CD14-positive monocyte (primary cell): ENCODE measurements at places on chromosomes 13 and 19.

- no peak for DNase-seq
Measured at GRCh38 chr19:44371815-44372480, 15.5 kb upstream of the ZNF112 start.

DNA sequence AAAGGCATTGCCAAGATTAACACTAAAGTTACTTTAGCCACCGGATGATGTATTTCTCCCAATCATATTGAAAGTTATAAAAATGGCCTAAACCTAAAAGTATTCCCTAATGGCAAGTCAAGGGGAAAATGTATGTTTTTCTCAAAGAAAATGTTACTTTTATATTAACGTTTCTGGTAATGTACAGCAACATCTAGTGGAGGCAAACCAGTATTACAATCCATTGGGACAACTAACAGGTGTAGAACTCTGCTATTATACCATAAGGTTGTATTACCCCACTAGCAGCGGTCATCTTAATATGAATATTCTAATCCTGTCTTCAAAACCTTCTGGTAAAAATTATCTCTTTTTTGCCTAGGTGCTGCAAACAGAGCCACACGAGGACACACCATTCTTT lies 69.2 kb downstream of the ZNF100 start:
- peak; percentile 42 for DNase-seq

DNA sequence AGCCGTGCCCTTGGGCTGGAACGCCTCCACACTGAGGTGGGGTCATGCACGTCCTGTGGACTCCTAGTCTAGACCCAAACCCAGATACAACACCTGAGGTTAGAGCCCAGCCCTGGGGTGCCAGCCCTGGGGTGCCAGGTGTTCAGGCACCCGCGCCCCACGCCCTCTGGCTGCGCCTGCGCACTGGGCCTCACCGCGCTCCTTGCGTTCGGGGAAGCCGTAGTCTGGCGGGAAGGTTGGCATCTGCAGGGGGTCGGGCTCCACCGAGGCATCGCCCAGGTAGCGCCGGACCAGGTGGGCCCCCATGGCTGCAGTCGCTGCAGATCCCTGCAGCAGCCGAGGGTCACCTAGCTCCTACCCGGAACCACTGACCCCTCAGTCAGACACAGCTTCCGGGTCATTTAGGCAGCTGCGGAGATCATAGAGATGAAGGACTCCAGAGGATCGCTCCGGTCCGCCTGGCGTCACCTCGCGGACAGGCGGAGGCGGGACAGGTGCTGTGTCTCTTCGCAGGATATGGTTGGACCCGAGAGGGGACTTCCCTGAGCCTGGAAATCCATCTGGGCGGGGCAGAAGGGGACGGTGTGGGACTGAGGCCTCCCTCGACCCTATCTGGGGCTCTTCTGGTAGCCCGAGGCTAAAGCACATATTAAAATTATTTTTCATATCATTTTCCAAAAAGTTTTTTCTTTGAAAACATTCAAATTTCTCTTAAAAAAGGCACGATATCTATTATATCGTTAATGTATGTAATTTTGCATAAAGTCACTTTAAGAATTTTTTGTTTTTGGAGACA lies at the start of gene NDUFB7:
Gene NDUFB7, minus strand, starts transcription at position 372 of the 796 bp plus-strand sequence. Its CDS starts 66 bp downstream, at position 306.
- peak; percentile 95 for DNase-seq

DNA sequence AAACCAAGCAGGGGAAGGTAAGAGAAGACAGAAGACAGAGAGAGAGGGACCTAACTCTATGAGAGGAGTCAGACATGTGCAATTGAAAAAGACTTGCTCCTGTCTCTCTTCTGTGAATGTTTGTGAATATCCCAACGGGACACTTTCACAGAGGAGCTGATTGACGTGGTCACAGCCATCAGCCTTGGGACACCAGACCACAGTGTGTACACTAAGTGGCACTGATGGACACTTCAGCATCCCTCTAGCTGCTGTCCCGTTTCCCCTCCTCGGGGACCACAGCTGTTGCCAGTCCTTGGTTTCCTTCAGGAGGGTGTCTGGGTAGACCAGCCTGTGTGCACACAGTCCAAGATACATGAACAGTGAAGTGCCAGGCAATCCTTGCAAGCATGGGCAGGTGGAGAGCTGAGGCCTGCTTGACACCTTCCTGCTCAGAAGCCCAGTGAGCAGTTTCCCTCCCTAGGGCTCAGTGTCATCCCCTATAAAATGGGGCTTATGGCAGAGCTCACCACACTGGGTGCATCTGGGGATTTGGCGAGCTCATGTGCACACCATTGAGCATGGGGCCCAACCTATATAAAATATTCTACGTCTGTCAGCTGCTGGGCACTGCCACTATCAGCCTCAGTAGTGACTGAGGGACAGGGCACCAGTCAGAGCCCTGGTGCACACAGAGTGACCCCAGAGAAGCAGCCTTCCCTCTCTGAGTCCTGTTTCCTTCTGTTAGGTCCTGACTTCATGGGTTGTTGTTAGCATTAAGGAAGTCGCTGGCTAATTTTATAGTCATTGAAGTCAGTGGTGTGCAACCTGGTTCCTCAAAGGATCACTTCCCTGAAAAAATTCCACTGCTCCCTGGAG lies 4.3 kb upstream of the USF2 start:
- no peak for DNase-seq

GRCh38 chr13:105928048-105928447 lies 607.4 kb downstream of the EFNB2 start:
- no peak for DNase-seq

DNA sequence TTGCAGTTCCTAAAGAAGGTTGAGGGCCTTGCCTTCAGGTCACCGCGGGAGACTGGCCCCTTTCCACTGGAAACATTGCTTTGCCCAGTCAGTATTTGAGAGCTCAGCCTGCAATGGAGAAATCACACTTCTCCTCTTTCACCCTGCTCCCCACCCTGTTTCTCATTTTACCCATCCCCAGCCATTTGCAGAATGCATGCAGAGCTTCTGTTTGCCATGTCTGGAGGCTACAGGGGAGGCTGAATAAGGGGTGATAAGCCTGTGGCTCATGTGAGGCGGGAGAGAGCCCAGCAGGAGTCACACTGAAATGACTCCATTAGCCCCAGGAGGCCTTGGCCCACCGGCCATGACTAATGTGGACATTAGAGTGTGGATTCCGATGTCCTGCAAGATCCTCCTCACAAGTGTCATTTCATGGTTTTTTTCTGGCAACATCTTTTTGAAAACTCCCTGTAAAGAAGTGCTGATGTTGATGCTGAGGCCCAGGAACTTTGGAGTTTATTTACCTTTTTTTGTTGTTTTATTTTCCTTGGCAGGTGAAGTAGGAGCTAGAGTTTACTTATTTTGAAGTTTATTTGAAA lies 6.3 kb downstream of the SPINT2 start:
- no peak for DNase-seq

GRCh38 chr19:12159773-12160414 lies 3.0 kb upstream of the ZNF136 start:
- no peak for DNase-seq

GRCh38 chr13:101575581-101575980 lies 123.1 kb downstream of the ITGBL1 start:
- DNase-seq = no peak

DNA sequence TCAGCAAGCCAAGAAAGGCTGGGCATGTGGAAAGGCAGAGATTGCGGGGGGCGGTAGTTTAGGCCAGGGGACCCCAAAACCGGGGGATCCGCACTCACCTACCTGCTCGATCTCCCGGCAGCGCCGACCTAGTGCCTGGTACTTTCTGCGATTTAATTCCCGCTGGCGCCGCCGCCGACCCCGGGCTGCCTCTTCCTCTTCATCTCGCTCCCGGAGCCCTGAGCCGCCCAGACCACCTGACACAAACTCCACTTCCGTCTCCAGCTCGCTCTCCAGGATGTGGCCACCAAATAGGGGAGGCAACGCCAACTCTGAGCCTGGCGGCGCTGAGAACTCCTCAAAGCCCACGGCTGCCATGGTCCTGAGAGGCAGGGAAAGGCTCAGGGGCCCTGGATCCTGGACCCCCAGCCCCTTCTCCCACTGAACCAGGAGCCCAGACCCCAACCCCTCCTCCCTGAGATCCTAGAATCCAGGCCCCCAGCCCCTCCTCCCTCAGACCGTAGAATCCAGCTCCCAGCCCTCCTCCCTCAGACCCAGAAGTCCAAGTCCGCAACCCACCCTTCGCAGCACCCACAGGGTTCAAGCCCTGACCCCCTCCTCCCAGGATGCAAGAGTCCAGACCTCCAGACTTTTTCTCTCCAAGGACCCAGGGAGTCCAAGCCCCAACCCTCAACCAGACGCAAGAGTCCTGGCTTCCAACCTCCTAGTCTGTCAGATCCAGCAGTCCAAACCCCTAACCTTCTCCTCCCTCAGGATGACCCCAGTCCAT lies 933 bp downstream of the TFPT start:
- DNase-seq = peak; percentile 47

DNA sequence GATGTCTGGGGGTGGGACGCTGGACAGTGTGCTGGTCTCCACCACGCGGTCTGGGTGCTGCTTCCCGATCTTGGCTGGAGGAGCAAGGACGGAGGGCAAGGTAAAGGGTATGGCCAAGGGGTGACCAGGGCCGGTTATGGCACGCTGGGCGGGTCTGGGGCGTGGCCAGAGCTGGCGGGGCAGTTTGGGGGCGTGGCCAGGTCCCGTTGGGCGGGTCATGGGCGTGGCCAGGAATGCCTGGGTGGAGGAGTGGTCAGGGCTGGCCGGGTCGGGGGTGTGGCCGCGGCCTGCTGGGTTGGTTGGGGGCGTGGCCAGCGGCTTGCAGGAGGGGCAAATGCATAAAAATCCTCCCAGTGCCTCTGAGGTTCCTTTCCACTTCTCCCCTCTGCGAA lies 19.2 kb downstream of the GPX4 start:
- peak; percentile 43 for DNase-seq

GRCh38 chr19:42156571-42156970 lies 24.3 kb upstream of the POU2F2 start:
- no peak for DNase-seq

DNA sequence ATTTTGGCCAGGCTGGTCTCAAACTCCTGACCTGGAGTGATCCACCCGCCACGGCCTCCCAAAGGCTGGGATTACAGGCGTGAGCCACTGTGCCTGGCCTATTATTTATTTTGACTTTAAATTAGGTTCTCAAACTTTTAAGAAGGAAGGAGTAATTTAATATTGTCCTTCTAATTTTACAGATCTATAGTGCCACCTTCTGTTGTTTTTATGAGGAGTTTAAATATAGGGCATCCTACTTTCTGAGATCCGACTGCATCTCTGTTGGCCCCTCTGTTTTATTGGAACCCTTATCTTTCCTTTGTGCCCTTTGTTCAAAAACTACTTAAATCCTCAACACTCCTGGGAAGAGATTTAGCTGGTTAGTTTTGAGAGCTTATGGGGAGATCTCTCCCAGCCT lies 25.4 kb upstream of the ZMYM5 start:
- no peak for DNase-seq

GRCh38 chr19:14103310-14103709 lies 12.8 kb upstream of the SAMD1 start:
- no peak for DNase-seq

- peak; percentile 87 for DNase-seq
Measured at GRCh38 chr19:2702170-2703076, at the start of gene GNG7. Gene GNG7 (minus strand): TSS chr19:2702694. CDS start chr19:2520688, 182,006 bp downstream.

DNA sequence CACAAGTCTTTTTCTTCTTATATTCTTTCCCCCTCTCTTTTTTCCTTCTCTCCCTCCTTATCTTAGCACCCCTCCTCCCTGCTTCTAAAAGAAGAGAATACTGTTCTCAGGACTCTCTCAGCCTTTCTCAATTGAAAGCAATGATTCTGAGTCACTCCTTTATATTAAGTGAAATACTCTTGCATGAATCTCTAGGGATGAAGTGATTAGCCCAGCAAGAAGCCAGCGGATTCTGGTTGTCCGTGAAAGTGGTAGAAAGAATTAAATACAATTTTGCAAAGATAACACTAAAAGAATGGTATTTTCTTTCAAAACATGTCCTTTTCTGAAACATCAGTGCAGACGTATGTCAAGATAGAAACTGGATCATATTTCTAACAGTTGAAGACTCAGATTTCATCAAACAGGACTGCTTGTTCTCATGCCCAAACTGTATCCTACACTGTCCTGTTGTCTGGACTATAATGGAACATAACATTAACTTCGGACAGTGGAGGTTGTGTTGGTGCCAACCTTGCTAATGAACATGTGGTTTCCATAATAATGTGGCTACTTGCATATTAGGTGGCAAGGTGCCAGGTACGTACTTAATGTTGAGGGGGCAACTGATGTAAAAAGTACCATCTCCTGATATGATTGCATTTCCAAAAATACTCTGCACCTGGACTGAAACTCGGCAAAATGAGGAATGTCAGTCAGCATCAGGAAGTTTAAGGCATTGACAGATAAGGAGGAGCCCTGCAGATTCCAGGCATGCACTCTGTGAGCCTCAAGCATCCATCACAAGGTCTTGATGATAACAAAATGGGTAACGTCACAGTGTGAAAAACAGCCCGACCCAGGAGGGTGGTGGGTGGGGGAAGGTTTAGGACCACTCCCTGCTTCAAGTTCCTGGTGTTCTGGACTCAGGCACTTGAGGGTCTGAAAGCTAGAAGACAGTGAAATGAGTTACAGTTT lies 357.2 kb downstream of the DLEU7 start:
- DNase-seq = no peak

DNA sequence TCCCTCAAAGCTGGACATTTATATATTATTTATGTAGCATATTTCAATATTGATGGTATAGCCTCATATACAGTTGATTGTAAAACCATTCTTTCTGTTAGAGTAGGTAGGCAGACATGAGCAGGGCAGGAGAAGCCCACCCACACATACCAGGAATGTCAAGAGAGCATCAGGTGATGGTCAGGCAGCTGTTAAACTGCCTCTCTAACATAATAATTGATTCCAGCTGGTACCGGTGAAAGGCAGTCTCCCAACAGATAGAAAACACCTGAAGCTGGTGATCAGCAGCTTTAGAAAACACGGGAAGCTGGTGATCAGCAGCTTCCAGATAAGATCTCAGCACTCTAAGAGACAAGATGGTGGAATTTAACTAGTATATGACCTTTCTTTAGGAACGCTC lies 132.9 kb downstream of the SLITRK6 start:
- no peak for DNase-seq

GRCh38 chr19:38277549-38277948 lies 13.2 kb downstream of the SPINT2 start:
- DNase-seq = no peak

GRCh38 chr19:51698296-51698695 lies 5.2 kb downstream of the SPACA6 start:
- no peak for DNase-seq

GRCh38 chr19:35549174-35549788 lies 3.9 kb downstream of the TMEM147 start:
- peak; percentile 70 for DNase-seq

- no peak for DNase-seq
Measured at GRCh38 chr19:42378225-42379215, 11.6 kb downstream of the CNFN start.

- no peak for DNase-seq
Measured at GRCh38 chr13:23898101-23898500, 799 bp upstream of the C1QTNF9B start.

DNA sequence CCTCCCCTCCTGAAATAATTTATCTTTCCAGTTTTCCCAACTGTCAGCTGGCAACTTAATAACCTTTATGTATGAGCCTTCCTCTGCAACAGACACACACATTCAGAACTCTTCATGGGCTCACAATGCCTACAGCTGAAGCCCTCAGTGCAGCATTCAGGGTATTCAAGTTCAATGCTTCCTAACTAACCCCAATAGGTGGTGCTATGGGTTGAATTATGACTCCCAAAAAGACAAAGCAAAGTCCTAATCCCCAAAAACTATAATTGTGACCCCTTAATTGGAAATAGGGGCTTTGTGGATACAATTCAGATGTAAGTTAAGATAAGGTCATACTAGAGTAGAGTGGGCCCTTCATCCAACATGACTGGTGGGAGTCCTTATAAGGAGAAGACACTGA lies 202.2 kb downstream of the SUCLA2 start:
- no peak for DNase-seq

- DNase-seq = no peak
Measured at GRCh38 chr19:9306443-9306842, 3.2 kb downstream of the ZNF699 start.
